ENCODE measurements at places on chromosomes 7 and 10. TPM values are rescaled to one million over a fixed set of nuclear protein-coding genes. Genes with fewer than 3 reads are reported as not detected.

The FKBP9 gene
- total RNA-seq = 0.58 TPM

The PALD1 gene
- 6.2 TPM for total RNA-seq

The SLC26A5 gene
- total RNA-seq = not detected

DNA sequence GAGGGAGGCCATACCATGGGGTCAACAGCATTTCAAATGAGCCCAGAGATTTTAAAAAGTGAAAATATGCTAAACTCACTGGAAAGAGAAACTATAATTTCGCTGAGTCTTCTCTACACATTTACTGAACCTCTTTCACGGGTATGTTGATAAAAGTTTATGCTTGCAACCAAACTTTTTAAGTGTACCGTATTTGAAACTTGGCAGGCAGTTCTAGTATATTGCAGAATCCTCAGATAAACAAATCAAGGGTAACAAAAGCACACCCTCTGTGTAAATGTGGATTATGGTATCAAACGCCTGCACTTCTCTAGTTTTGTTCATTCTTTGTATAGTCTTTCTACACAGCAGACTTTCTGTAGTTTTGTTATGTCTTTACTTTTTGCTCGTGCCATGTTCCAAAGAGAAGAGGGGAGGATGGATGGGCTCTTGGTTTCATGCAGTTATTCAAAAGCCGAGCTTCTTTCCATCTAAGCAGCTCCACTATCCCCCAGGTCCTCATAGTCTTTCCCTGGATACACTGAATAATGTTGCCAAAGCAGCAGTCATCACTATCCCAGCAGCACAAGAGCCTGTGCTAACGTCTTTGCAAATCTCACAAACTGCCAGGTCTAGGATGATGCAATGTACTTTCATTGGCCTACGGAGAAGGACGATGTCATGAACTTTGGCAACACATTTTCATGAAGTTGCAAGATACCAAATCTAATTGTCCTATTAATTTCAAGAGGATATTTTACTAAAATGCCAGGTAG, 131.2 kb downstream of the MPP7 start:
- no peak for DNase-seq
- H3K27ac ChIP-seq = no peak overlapping the region
- no peaks in the 10 kb centered on the region for H3K36me3 ChIP-seq
- H3K27me3 ChIP-seq = no peaks in the 10 kb centered on the region

DNA sequence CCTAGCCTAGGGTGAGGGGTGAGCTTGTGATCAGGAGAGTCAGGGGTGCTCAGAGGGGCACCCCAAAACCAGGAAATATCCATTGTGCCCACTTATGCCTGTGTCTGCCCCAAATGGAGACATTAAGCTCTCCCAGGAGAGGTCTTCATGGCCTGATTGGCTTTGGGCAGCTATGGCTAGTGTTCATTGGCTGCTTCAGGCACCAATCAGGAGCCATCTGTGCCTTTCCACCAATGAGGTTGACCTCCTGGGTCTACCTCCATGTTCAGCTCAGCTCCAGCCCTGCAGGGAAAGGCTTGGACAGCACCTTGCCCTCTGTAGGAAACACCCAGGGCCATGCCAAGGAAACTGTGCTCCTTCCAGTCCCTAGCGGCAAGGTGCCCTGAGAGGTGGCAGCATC, 23.9 kb upstream of the HSPB1 start:
- peaks cover 32% of the 10 kb centered on the region for H3K27me3 ChIP-seq
- no peak overlapping the region for H3K27ac ChIP-seq
- no peak for DNase-seq
- H3K4me1 ChIP-seq = peaks cover 20% of the 10 kb centered on the region
- H3K36me3 ChIP-seq = no peaks in the 10 kb centered on the region

DNA sequence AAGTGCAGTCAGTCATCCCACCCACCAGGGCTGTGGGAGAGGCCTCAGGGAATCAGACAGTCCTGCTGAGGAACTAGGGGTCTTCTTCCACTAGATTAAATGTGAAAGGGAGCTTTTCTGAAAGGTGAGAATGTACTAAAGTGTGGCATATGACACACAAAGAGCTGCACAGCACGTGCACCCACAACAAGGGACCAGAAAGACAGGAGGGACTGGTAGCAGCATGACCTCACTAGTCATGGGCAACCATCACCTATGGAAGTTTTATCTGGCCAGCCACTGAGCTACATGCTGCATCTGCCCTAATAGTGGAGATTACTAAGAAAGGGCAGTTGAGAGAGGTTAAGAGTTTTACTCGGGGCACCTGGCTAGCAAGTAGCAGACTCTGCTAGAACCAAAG, 204.4 kb upstream of the AOAH start:
- no peak overlapping the region for H3K27ac ChIP-seq
- no peak for DNase-seq
- no peaks in the 10 kb centered on the region for H3K27me3 ChIP-seq

- H3K27me3 ChIP-seq = no peaks in the 10 kb centered on the region
- H3K27ac ChIP-seq = peak overlapping the region; percentile 93
- H3K4me1 ChIP-seq = peaks cover 98% of the 10 kb centered on the region
- H3K4me3 ChIP-seq = peak overlapping the region; percentile 26
- DNase-seq = no peak
Observed at GRCh38 chr10:71750124-71750841, 23.0 kb downstream of the VSIR start.

DNA sequence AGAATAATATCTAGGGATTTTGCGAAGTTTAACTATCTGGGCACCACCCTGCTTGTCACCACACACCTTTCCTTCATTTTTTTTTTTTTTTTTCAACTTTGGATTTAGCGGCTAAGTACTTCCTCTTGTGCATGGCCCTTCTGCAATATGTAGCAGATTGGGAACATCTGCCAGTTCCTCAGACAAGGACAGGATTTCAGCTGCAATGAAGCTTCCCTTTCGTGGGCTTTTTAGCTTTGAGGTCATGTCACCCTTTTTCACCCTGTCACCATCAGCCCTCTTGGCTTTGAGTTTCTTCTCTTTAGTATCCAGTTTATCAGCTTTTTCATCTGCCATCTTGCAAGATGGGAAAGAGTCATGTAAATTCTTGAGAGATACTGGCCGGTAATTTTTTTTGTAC, 81.6 kb upstream of the ETV1 start:
- no peaks in the 10 kb centered on the region for H3K36me3 ChIP-seq
- H3K4me1 ChIP-seq = no peaks in the 10 kb centered on the region
- no peak for DNase-seq
- H3K27ac ChIP-seq = no peak overlapping the region
- no peak overlapping the region for H3K4me3 ChIP-seq

GRCh38 chr10:63920926-63921325, 399.7 kb downstream of the REEP3 start:
- H3K27me3 ChIP-seq = no peaks in the 10 kb centered on the region
- H3K27ac ChIP-seq = no peak overlapping the region
- no peaks in the 10 kb centered on the region for H3K4me1 ChIP-seq
- no peak for DNase-seq
- H3K36me3 ChIP-seq = no peaks in the 10 kb centered on the region

GRCh38 chr10:27687743-27688142, 57.9 kb downstream of the MKX start:
- peaks cover 4% of the 10 kb centered on the region for H3K27me3 ChIP-seq
- H3K27ac ChIP-seq = no peak overlapping the region
- H3K4me3 ChIP-seq = no peak overlapping the region
- no peaks in the 10 kb centered on the region for H3K4me1 ChIP-seq

DNA sequence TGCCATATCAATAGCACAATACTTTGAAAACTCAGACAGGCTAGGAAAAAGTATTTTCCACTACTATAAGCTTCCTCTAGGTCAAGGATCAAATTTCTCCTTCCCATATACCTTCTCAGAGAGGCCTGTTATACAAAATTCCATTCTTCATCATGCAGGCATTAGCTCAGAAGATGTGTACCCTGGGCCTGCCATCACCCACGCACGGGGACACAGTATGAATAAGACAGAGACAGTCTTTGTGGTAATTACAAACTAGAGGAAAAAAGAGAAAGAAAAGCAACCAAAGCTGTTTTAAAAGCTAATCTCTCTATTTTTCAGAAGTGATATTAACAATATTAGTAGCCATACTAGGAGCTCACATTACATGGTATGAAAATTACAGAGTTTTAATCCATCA, 236.8 kb upstream of the AOAH start:
- H3K27ac ChIP-seq = no peak overlapping the region
- H3K36me3 ChIP-seq = peaks cover 23% of the 10 kb centered on the region
- DNase-seq = no peak
- H3K4me1 ChIP-seq = peaks cover 16% of the 10 kb centered on the region

GRCh38 chr10:98910546-98910945, 325.1 kb downstream of the HPSE2 start:
- H3K4me1 ChIP-seq = no peaks in the 10 kb centered on the region
- no peaks in the 10 kb centered on the region for H3K36me3 ChIP-seq
- H3K4me3 ChIP-seq = no peak overlapping the region
- no peak for DNase-seq
- no peaks in the 10 kb centered on the region for H3K27me3 ChIP-seq
- H3K27ac ChIP-seq = no peak overlapping the region

DNA sequence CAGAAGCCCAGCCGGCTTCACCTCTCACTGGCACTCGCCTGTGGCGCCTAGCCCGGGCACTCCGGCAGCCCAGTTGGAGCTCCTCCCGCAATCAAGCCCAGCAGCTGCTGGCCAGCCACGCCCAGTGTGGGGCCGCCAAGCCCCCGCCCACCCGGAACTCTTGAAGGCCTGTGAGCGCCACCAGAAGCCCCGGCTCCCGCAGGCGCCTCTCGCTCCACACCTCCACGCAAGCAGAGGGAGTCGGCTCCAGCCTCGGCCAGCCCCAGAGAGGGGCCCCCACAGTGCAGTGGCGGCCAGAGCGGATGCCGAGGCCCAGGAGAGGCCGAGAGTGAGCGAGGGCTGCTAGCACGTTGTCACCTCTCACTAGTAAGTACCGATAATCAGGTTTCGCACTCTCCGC, 240.7 kb downstream of the TFEC start:
- no peak for DNase-seq
- no peak overlapping the region for H3K4me3 ChIP-seq
- no peaks in the 10 kb centered on the region for H3K36me3 ChIP-seq

Data from activated CD8-positive, alpha-beta T cell treated with anti-CD3 and anti-CD28 coated beads, Interleukin-2, amount 10 ng/mL, durations not matched to agents 7 days and 5 days (primary cell).